ENCODE measurements at places on chromosomes 2 and 18. TPM values are rescaled to one million over a fixed set of nuclear protein-coding genes. Genes with fewer than 3 reads are reported as not detected.

GRCh38 chr2:186381573-186381972 is 104.5 kb upstream of the ZC3H15 start:
- DNase-seq = no peak

GRCh38 chr18:41906528-41907146 is 48.4 kb upstream of the PIK3C3 start:
- DNase-seq = no peak

GRCh38 chr18:13463526-13464210 is 245.1 kb downstream of the LDLRAD4 start:
- no peak for DNase-seq

DNA sequence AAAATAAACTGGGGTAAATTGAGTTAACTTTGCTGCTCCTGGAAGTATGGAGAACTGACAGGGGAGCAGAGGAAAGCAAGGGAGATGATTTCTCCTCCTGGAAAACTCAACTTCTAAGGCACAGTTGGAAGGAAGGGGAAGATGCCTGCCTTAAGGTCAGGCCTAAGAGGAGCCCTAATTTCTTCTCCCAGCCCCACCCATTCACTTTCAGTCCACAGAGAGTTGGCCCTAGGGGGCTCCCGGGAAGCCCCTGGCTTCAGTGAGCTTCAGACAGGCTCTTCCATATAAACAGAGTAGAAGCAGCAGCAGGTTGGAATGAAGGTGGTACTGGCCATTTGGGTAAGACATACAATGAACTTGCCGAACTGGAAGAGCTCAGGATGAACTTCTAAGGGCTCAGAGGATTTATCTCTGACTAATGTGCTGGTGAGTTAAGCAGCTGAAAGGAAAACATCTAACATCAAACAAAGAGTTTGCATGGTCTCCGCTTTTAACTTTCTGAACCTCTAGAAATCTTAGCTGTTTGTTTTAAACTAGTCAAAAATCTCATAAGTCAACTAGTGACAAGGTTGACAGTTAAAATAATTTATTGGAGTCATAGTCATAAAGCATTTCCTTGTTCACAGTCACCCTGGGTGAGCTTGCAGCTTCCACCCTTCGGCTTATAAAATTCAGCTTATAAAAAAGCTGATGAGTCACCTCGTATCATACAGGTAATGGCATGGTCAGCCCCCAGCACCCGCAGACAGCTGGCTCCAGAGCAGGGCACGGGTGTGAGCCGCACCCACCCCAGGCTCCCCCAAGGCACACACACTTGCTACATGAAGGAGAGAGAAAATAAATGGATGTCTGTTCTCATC is 9.8 kb downstream of the MALL start:
- DNase-seq = peak; percentile 82

- no peak for DNase-seq
Measured at GRCh38 chr2:85264471-85264870, 63.3 kb downstream of the TGOLN2 start.

DNA sequence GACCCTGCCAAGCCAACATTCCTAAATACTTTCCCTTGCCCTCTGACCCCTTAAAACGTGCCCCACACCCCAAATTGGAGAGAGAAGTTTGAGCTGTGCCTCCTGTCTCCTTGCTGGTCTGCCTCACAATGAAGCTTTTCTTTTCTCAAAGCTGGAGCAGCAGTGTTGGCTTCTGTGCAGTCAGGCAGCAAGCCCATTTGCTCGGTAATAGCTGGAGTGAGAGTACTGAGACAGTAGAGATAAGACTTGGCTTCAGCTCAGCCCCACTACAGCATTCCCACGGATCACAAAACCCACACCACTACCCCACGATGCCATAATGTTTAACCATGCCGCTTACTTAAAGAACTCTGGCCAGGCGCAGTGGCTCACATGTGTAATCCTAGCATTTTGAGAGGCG is 73.0 kb downstream of the NCAPH start:
- DNase-seq = no peak

GRCh38 chr2:157150747-157151146 is 106.8 kb upstream of the GALNT5 start:
- no peak for DNase-seq

GRCh38 chr2:235024931-235025773 is 73.3 kb downstream of the SH3BP4 start:
- no peak for DNase-seq

GRCh38 chr18:5890331-5891183 is 4.8 kb downstream of the TMEM200C start:
- peak; percentile 29 for DNase-seq

Gene LHCGR
- total RNA-seq = not detected

Gene DTYMK
- total RNA-seq = 22.6 TPM

Gene LYPD6
- 5.2 TPM for total RNA-seq

All from colonic mucosa (tissue), 4 donors.